ENCODE measurements at places on chromosomes 4 and X.

DNA sequence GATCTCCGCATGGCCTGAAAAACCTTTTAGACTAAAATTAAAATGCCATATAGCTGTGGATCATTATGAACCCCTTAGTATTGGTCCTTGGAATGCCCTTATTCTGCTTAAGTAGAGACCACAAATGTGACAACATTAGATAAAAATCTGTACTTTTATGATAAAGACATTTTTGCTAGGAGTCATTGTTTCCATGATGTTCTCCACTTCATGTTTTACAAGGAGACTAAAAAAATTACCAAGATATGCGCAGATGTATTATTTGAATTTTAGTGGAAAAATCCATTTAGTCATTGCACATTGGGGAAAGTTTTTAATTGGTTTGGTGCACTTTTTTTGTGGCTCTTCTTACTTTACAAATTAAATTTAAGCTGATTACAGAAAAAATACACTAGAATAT is 85.1 kb upstream of the HPRT1 start:
- peak; percentile 29 for DNase-seq

DNA sequence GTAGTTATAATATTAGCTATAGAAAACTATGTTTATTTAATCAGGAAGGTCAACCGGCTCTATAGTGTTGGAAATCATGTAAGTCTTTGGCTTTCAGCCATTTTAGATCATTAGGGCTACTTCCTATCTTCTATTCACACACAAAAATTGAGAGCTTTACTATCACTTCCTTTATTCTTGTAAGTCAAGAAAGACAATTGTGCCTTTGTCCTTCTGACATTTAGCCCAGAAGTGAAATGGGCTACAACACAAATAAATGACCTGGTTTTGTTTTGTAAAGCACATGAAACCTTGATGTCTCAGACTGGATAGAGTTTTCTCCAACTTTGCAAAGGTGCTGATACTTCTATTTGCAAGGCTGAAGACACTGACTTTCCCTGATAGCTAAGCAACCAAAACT is 122.4 kb upstream of the ACSL4 start:
- DNase-seq: peak; percentile 30

DNA sequence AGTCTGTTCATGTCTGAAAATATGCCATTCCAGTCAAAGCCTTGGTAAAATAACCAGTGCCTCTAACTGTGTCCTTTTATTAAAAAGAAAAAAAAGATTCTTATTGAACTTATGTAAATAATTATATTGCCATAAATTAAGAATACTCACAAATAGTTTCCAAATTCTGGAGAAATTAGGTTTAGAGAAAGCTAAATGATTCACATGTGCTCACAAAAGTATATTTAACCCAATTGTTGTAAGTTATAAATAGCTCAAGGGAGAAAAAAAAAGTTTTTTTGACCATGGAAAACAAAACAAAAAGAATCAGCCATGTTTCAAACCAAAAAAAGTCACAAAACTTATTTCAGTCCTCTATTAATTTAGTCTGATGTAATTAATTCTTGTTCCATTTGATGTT is 25.3 kb upstream of the HERC6 start:
- peak; percentile 16 for DNase-seq

GRCh38 chr4:182369211-182369610 is 126.0 kb downstream of the TENM3 start:
- no peak for DNase-seq

DNA sequence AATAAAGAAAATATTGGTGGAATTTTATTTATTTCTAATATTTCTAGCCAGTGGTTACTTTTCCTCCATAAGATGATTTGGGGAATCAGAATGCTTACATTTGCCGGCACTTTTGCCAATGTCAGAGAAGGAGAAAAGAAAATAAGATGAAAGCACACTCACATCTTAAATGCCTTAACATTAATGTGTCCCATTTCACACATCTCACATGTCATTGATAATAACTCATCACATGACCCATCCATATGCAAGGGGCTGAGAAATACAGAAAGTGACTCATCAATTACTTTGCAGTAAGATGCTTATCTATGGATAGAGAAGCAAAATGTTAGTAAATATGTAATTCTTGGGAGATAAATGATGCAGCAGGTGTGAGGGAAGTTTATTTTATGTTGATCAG is 1531.0 kb downstream of the PCDH7 start:
- no peak for DNase-seq

GRCh38 chr4:135672202-135672601 is 1470.6 kb upstream of the PABPC4L start:
- no peak for DNase-seq

DNA sequence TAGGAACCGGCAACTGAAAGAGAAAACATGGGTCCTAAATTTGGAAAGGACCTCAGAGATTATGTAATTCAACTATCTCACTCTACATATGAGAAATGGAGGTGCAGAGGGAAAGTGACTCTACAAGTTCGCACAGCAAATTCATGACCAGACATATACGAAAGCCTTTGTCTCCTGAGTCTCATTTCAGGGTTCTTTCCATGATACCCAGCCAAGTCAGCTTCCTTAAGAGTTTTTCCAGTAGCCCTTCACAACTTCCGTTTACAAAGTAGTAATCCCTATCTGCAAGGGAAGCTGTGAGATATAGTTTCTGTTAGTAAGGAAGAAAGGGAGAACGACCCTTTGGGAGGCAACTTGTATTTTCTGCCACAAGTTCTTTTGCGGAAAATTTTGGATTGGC is 110.6 kb downstream of the TEX13A start:
- DNase-seq: no peak

DNA sequence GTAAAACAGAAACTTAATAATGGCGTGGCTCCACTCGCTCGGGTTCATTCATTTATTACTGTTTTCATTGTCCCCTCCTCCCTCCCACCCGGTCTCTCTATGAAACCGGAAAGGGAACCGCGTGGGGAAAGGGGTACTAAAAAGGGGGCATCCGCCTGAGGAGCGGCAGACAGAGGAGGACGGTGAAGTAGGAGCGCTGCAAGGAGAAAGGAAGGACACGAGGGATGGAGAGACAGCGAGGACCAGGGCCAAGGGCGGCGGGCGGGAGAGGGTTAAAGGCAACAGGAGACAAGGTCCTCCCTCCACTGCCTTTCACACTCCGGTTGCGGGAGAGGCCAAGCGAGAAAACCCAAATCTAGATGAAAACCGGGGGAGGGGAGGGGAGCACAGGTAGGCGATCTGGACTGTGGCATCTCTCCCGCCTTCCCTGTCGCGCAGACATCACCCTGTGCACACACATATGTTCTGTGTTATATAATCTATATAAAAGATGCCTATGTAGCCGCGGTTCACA is 829 bp downstream of the ELOVL6 start:
- peak; percentile 72 for DNase-seq

GRCh38 chr4:104490770-104491480 is 3.8 kb downstream of the CXXC4 start:
- peak; percentile 73 for DNase-seq

GRCh38 chr4:128221586-128221985 is 66.0 kb downstream of the PGRMC2 start:
- DNase-seq: no peak

DNA sequence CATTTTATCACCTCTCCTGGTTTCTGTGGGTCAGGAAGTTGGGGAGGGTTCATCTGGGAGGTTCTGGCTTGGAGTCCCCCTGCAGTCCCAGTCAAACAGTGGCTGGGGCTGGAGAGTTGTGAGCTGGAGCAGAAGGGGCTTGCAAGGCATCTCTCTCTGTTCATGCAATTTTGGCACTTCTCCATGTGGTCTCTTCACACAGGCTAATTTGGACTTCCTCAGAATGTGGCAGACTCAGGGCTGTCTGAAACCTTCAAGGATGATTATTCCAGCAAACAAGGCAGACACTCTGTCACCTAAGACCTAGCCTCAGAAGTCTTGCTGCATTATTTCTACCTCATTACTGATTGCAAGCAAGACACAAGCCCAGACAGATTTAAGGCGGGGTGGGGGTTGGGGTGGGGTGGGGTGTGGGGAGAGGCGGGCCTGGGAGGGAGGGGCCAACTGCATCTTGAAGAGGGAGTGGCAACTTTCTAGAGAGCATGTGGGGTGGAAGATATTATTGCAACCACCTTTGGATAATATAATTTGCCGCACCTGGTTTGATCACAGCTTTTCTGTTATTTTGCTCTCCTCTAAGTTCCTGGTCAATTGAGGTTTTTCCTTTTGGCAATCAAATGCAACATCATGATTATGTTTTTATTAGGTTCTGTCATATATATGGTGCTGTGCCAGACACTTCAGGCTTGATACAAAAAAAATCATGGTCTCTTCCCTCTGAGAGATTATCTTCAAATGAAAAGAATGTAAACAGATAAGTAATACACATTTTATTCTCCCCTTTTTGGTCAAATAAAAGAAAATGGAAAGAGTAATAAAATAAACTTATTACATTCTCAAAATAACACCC is 799.5 kb downstream of the RPA4 start:
- peak; percentile 21 for DNase-seq

DNA sequence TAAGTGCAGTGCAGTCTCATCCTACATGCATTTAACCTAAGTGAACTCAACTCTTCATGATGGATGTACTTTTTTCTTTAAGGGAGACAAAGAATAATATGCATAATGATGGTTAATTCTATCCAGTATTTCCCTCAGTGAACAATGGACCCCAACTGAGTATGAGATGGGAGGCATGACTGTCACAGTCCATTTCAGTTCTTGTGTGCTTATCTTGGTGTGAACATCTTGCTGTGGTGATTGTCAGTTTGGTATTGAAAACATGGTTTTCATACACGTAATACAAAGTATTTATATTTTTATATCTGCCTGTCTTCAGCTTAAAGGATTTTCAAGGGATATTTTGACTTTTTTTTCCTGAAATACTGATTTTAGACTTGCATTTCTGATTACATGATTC is 72.0 kb upstream of the NDUFC1 start:
- DNase-seq: peak; percentile 21

DNA sequence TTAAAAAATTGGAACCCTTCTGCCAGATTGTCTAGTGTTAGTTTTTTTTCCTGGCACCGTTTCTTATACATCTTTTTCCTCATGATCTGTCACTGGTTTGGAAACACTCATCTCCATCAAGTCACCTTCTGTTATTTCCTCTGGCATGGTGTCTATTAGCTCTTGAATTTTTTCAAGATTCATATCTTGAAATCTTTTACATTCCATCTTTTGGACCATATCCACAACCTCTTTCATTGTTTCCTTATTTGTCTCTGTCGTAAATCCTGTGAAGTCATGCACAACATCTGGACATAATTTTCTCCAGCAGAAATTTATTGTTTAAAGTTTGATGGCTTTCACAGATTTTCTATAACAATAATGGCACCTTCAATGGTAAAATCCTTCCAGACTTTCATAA is 10.2 kb upstream of the TMEM185A start:
- DNase-seq: no peak

DNA sequence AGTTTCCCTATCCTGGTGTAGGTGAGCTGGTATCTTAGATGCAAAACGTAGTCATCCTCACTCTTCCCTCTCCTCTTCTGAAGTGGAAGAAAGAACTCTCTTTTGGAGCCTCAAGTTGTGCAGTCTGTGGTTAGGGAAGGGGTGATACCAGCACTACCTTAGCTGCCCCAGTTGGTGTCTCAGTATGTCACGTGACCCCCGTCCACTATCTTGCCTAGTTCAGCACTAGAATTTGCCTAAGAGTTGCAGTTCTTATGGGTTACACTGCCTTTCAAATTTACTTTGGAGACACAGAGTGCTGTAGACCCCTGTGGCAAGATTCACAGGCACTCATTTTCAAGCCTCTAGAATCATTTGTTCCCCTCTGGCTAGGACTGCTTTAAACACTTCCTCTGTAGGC is 322.8 kb upstream of the EDA2R start:
- no peak for DNase-seq

DNA sequence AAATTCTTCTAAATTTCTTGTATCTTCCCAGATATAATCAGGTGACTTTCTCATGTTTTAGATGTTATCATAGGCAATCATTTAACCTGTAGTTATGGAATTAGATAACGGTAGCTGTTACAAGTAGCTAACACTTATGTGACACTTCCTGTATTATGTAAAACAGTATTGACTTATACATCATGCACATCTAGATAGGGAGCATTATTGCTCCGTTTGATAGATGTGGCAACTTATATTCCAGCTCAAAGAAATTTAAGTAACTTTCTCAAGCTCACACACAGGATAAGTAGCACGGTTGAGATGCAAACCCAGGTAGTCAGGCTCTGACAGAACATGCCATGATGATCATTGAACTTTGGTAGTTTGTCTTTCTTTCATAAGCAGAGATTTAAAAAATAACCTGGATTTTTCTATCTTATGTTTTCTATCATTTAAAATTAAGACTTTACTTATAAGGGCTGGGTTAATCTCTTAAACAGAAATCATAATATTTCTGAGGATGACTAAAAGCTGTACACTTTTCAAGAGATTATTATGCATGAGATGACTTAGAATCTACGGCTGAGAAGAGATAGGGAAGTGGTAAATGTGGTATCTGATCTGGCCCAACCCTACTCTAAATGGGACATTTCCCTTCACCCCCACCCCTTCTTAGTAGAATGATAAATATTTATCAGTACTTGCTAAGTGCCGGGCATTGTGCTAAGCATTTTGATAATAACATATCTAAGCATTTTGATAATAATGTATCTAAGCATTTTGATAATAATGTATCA is 69.1 kb upstream of the HPGD start:
- DNase-seq: peak; percentile 75

GRCh38 chr4:86441175-86441936 is 81.5 kb upstream of the MAPK10 start:
- DNase-seq: no peak

DNA sequence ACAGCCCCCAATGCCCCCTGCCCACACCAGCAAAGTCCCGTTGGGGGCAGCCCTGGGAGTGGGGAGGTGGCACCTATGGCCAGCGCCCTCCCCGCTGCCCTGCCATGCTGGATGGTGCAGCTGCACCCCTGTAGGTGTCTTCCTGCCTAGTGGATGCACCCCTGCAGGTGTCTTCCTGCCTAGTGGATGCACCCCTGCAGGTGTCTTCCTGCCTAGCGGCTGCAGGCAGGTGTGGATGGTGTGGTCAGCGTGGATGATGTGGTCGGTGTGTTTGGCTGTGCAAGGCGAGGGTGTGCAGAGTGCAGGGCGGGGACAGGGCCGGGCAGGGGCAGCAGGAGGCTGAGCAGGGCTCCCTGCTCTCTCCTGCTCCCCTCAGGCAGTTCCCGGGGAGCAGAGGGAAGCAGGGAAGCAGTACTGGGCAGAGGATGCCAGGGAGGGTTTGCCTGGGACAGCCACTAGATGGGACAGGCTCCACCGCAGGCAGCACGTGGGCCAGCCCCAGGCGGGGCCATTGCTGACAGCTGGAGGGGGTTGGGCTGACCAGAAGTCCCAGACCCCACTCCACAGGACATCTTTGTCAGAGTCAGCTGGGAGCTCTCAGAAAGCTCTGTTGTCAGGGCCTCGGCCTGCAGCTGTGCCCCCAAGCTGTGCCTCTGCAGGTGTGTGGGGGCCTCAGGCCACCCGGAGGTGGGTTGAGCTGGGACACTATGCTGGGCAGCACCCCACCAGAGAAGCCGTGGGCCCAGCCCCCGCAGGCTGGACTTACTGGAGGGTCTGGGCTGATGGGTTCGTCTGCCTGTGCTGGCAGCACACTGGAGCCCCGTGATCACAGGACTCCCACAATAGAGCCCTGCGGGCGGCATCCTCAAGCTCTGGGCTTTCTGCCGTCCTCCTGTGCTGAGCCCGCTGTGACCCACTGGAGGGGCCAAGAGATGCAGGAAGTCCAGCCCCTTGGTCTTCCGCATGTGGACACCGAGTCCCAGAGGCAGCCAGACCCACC is 23.7 kb downstream of the DOK7 start:
- DNase-seq: no peak

- no peak for DNase-seq
Measured at GRCh38 chrX:12423346-12423745, 285.1 kb downstream of the FRMPD4 start.

Measured in common myeloid progenitor, CD34-positive (primary cell).